Fibroblast of pulmonary artery (primary cell): ENCODE measurements at places on chromosomes 5 and 9.
A peak's percentile ranks its signal among the peaks of the same experiment; 100 is the strongest.

DNA sequence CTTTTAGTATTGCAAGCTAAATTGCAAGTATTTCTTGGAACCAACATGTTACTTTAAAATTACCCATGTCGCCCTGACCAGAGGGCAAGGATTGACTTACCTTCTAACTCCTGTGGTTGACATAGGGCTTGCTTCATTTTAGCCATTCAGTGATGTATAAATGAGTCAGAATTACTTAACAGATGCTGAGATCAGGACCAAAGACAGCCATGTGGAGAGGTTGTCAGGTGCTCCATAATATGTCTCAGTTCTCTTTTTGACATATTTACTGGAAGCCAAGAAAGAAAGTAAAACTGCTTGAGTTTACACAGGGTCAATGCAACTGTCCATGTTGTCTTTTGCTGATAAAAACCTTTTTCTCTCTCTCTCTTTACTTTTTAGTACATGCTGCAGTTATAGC lies 33.2 kb downstream of the F2RL2 start:
- DNase-seq, result no peak

- DNase-seq, result peak; percentile 44
Observed at GRCh38 chr5:56085193-56085592, 90.4 kb upstream of the IL6ST start.

DNA sequence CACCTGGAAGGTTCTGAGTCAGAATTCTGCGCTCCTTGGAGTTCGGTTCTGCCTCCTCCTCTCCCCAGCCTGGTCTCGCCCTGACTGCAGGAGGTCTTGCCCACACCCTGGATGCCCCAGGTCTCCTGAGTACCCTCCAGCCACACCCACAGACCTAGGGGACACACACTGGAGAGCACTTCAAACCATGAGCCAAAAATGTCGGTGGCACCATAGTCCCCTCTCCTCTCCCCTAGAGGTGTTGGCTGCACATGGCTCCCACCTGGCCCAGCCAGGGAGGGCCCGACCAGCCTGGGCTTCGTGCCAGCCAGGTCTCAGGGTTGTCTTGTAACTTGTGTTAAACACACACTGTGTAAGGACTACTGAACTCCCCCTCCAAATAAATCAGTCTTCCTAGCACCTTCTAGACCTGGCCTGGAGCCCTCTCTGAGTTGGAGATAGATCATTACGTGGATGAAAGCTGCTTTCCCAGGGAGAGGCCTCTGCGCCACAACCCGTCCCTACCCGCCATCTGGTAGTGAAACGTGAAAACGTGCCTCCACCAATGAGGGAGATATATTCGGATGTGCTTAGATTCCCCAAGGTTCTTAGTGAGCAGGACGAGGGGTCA lies 49.9 kb upstream of the CTSL start:
- DNase-seq, result no peak

DNA sequence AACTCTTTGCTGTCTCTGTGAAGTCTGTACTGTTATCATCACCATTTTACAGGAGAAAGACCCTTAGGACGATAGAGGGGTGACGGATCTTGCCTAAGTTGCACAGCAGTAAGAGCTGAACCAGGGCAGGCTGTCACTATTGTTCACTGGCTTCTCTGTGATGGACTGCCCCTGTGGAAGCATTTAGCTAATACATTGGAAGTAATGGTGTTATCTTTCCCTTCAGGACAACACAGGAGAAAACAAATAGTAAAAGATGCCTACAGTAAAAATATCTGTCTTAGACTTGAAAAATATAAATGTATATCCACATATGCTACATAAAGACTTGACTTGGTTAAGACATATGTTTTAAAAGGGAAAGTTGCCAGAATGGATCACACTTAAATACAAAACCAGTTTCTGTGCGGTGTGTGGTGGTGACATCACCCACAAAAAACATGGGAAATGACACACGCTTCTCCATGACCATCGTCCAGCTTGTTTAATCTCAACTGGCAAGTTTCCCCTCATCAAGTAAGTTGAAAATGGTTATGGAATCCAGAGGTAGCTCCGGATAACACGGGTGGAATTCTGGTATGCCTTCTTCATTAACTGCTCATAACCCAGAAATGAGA lies 351.8 kb downstream of the EBF1 start:
- no peak for DNase-seq

DNA sequence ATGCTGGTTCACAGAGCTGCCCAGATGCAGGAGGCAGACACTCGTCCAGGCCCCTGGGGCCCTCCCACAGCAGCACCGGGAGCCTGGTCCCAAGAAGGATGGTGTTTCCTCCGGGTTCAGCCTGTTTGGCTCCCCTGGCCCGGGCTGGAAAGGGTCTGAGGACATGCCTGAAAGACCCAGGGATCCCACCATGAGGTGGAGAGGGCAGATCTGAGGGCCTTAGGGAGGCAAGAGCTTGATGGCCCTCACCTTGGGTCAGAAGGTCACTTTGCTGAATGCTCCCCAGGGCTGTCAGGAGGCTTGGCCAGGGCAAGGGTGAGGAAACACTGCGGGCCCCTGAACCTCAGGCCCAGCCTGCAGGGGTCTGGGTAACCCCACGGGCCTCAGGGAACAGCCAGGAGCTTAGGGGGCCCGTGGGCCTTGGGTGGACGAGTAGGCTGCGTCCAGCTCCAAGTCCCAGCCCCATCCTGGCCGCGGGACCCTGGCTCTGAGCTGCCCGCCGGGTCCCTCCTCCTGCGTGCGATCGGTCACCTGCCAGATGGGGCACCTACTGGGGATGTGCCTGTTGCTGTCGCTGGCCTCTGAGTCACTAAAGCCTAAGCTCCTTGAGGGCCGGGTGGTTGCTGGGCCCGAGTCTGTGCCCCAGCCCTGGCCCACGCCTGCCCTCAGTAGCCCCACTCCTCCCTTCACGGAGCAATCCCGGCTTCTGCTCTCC lies 106.2 kb downstream of the ZNF354C start:
- no peak for DNase-seq

GRCh38 chr5:36637101-36637500 lies 30.7 kb downstream of the SLC1A3 start:
- DNase-seq, result no peak

DNA sequence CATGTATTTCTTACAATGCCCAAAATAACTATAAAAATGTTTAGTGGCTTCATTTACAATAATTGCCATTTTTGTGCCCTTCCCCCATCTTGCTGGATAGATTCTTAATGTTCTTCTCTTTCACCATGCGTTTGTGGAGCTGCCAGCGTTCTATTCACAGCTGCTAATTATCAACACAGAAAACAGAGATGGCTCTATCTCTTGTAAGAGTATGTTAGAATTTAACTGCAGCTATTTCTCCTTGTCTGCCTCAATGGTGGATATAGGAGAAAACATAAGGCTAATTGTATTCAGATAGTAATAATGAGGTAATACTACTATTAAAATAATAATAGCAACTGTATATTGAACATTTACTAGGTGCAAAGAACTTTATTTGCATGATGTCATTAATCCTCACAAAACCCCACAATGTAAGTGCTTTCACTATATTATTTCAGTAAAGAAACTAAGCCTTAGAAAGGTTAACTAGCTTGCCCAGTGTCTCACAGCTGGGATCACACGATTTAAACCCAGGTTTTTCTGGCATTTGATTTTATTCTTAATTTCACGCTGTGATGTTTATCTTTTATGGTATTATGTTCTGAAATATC lies 50.1 kb downstream of the JAKMIP2 start:
- no peak for DNase-seq

GRCh38 chr5:71998746-71999145 lies 108.5 kb upstream of the MAP1B start:
- no peak for DNase-seq

- DNase-seq, result peak; percentile 2
Observed at GRCh38 chr5:166582416-166582815, 1709.0 kb upstream of the WWC1 start.

DNA sequence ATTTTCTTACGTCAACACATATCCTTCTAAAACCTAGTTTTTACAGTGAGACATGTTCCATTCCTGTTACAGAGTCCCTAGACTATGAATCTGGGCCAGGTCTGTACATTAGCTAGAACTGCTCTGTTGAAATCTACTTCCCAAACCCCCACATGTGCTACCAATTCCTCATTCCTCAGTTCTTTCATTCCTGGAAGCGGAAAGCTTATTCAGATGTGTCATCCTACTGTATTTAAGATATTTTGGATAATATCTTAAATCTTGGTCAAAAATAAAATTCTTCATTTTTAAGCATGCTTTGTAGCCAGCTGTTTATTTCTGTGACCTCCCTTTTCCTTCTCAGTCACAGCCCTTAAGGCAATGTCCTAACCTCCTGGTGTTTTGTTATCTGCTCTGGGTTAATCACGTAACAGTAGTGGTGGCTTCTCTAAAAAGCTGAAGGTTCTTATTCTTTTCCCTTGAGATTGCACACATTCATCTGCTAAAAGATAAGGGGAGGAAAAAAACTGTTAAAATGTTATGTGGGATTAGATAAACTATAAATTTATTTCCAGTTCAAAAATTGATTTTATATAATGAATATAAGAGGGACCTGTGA lies 35.6 kb downstream of the GLRX start:
- DNase-seq, result peak; percentile 78

DNA sequence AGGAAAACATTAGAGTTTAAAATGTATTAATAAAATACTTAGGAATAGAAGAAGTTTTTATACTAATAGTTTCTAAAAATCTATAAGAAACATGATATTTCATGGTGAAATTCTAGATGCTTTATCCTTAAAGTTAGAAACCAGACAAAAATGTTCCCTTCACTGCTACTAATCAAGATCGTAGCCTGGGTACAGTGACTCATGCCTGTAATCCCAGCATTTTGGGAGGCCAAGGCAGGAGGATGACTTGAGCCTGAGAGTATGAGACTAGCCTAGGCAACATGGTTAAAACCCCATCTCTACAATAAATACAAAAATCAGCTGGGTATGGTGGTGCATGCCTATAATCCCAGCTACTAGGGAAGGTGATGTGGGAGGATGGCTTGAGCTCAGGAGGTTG lies 30.4 kb upstream of the KLF9 start:
- no peak for DNase-seq

GRCh38 chr5:58330781-58331180 lies 129.1 kb downstream of the PLK2 start:
- DNase-seq, result no peak

DNA sequence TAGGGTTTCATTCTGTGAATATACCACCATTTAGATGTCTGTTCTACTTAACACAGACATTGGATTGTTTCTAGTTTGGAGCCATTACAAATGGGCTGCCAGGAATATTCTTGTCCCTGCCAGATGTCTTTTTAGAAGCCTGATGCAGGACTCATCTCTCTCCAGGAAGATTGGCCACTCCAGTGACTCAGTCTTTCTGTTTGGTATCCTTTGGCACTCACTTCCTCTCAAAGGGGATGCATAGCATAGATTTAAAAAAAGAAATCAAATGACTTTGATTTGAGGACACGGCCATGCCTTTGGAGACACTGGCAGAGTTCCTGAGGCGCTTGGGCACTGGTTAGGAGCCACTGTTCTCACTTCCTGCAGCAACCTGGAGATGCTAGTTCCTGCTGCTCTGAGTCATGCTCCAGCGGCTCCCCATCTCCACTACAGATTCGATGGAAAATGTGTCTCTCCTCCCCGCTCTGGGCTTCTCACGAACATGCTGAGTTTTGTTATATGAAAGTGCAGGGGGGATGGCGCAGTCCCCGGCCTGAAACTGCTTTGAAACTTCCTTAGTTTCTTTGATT lies 3.5 kb upstream of the ZNF366 start:
- peak; percentile 66 for DNase-seq

DNA sequence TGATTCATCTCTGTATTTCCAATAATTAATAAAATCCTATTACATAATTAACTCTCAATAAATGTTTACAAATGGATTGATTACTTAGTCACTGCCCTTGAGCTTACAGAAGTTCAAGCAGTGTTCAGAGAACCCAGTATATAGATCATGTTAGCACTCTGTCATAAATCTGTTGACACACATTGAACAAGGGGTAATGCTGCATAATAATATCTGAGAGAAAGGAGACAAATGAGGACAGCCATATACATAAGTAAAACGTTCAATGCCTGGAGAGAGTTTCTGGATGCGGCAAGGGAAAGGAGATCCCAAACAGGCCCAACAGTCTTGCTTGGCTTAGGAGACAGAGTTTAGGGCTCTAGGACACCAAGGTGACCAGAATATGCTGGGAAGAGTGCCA lies 270.2 kb downstream of the FBXL17 start:
- DNase-seq, result no peak

DNA sequence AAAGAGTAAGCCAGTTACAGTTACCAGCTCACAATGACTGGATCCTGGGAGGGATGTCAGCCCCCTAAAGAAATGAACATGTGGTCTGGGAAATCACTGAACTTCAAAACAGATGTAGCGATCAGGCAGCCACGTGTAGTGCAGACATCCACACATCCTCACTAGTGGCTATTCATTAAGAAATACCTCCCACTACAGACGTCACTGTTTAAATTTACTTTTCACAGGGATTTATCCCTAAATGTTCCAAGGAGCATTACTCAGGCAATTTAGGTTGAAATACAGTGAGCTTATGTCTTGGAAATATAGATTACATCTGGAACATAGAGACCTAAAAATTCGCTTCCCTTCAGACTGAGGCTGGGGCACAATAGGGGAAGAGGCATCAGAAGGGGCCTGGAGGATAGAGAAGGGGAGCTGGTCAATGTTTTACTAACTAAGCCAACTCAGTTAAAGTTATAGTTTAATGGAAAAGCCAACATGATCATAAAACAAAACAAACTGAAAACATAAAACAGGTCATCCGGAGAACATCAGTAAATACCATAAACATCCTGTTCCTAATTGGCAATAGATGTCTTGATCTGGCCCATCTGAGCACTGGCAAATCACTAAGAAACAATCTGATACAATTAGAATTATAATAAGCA lies 92.3 kb downstream of the FANCC start:
- DNase-seq, result no peak

GRCh38 chr5:141100243-141100805 lies at the start of gene PCDHB3:
Gene PCDHB3 (plus strand): TSS chr5:141100473. CDS start chr5:141100650, 177 bp downstream.
- DNase-seq, result peak; percentile 10

- no peak for DNase-seq
Observed at GRCh38 chr5:135511761-135512575, 23.8 kb downstream of the NEUROG1 start.

- peak; percentile 58 for DNase-seq
Observed at GRCh38 chr9:22142671-22143070, 133.6 kb upstream of the CDKN2B start.

GRCh38 chr5:4735261-4735660 lies 404.9 kb upstream of the ADAMTS16 start:
- no peak for DNase-seq

DNA sequence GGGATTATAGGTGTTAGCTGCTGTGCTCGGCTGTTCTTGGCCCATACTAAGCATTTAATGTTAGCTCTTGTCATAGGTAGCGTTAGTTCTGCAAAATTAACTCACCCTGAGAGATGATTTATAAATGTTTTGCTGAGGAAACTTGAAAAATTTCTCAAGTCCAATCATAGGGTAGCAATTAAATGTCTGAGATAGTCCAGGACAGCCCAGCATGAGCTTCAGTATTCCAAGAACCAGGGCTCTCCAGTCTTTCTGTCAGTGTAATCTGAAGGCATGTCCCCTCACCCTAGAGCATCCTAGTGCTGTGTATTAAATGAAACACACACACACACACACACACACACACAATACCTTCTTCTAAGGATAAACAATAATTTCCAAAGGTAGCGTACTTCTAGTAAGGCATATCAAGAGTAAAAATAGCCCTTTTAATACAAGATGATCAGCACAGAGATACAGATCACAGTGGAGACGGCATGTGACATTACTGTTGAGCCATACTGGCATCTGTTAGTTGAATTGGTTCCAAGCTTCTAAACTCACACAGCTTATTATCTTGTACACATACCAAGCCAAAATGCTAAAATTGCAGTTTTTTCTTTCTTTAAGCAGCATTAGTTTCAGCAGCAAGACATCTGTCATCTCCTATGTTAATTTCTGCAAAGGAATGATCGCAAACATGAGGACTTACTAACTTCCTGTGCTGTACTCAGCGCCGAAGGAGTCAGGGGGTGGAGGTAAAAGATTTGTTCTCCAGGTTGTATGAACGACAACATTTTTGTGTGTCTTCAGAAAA lies 46.3 kb upstream of the JMY start:
- no peak for DNase-seq
